ENCODE measurements at places on chromosomes 16 and 17. TPM values are rescaled to one million over a fixed set of nuclear protein-coding genes. Genes with fewer than 3 reads are reported as not detected.

KLHL11 gene
- 23.2 TPM for total RNA-seq

MILR1 gene
- total RNA-seq, result 1.2 TPM

TMEM88 gene
- 5.9 TPM for total RNA-seq

TBC1D3 gene
- not detected for total RNA-seq

TEKT3 gene
- not detected for total RNA-seq

ENO3 gene
- total RNA-seq, result 28.2 TPM

SPNS3 gene
- total RNA-seq, result 17.8 TPM

HOXB7 gene
- 0.73 TPM for total RNA-seq

LMF1 gene
- 7.8 TPM for total RNA-seq

SULT1A3 gene
- 12.7 TPM for total RNA-seq

CLEC19A gene
- total RNA-seq, result not detected

TBC1D28 gene
- total RNA-seq, result not detected

CDT1 gene
- 110 TPM for total RNA-seq

PTX4 gene
- total RNA-seq, result not detected
